ENCODE measurements at places on chromosomes 2 and 18.

GRCh38 chr2:142188562-142188961, 57.7 kb upstream of the LRP1B start:
- DNase-seq, result no peak

DNA sequence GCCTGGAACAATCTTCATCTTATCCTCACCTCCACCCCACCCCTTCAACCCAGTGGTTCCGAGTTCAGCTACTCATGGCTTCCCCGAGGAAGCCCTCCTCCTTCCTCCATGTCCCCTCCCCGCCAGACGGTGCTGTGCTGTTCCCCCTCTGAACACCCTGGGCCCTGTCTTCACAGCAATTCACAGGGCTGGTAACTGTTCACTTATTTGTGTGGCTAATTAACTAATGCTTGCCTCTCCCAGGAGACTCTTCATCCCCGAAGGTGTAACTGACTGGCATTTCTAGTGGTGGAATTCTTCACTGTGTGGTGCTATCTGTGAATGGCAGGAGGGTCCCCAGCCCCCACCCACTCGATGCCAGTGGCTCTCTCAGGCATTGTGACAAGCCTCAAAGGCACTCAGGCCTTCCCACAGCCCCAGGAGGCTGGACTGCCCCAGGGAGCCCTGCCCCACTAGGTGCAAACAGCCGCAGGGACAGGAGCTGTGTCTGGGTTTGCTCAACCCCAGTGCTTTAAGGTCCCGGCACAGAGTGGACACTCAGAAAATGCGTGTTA, 133.7 kb upstream of the ID2 start:
- DNase-seq, result no peak

- DNase-seq, result no peak
These were observed 65.7 kb upstream of the RTN4 start for GRCh38 chr2:55115761-55116597.

- DNase-seq, result no peak
These were observed 251.7 kb upstream of the ST6GAL2 start for GRCh38 chr2:107137706-107138105.

DNA sequence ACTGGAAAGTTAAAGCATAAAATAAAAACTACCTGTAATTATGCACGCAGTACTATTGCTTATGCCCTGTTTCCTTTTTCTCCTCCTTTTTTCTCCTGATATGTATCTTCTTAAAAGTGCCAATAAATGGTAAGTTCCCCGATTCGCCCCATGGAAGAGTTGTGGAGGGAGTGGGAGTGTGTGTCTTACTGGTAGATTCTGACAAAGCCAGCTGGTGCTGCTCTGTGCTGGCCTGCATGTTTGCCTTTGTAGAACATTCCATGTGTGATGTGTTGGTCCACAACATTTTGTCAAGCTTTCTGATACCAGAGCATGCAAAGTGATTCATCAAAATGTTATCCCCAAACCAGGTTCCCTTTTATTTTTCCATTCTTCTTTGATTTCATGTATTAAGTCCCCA, 356.9 kb upstream of the RAB12 start:
- DNase-seq, result no peak

- no peak for DNase-seq
These were observed 1.6 kb upstream of the GPR45 start for GRCh38 chr2:105239924-105240323.

GRCh38 chr18:21599585-21600525, 649 bp downstream of the ESCO1 start:
- no peak for DNase-seq

DNA sequence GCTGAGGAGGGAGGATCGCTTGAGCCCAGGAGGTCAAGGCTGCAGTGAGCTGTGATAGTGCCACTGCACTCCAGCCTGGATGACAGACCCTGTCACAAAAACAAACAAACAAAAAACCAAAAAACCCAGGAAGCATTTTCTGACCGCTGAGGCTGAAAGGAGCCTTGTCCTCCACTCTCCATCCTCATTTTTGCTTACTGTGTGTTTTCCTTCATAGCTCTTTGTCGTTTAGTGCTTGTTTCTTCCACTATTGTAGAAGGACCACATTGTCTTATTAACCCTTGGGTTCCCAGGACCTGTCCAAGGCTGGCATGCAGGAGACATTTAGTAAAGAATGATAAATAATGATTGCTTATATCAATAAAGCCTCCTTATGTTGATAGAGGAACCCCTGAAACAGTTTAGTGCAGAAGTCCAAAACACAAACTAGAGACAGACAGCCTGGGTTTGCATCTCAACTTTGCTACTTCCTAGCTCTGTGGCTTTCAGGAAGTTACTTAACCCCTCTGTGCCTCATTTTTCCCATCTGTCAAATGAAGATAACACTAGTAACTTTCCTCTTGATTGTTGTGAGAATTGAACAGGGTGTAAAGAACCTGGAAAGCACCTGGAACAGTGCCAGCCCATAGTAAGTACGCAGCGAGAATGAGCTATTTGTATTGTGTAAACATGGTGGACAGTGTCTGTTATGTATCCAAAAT, 126.0 kb downstream of the LPIN1 start:
- no peak for DNase-seq

DNA sequence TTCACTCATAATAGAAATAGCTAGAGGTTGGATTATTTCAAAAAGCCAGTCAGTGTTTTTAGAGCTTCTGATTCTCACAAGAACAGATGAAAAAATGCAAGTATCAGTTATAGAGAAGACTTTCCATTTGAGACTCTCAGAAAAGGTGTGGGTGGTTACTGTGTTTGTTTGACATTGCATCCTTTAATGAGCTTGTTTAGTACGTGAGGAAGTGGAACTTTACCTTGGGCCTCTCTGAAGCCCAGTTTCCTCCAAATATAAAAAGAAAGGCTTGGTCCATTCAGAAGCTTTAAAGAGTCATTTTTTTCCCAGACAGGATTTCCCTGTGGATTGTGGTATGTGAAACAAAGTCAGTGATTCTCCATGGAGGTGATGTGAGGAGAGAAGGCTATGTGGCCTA, 89.9 kb upstream of the RANBP2 start:
- no peak for DNase-seq

GRCh38 chr2:204750389-204750788, 205.1 kb downstream of the PARD3B start:
- no peak for DNase-seq

DNA sequence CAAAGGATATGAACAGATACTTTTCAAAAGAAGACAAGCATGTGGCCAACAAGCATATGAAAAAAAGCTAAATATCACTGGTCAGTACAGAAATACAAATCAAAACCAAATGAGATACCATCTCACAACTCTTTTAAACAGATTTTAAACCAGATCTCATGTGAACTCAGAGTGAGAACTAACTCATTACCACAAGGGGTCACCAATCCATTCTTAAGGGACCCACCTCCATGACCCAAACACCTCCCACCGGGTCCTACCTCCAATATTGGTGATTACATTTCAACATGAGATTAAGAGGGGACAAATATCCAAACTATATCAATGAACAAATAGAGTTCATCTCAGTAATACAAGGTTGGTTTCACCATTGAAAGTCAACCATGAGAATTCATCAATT, 319.8 kb upstream of the GULP1 start:
- no peak for DNase-seq

GRCh38 chr2:164554487-164554886, 66.8 kb downstream of the GRB14 start:
- DNase-seq, result no peak

DNA sequence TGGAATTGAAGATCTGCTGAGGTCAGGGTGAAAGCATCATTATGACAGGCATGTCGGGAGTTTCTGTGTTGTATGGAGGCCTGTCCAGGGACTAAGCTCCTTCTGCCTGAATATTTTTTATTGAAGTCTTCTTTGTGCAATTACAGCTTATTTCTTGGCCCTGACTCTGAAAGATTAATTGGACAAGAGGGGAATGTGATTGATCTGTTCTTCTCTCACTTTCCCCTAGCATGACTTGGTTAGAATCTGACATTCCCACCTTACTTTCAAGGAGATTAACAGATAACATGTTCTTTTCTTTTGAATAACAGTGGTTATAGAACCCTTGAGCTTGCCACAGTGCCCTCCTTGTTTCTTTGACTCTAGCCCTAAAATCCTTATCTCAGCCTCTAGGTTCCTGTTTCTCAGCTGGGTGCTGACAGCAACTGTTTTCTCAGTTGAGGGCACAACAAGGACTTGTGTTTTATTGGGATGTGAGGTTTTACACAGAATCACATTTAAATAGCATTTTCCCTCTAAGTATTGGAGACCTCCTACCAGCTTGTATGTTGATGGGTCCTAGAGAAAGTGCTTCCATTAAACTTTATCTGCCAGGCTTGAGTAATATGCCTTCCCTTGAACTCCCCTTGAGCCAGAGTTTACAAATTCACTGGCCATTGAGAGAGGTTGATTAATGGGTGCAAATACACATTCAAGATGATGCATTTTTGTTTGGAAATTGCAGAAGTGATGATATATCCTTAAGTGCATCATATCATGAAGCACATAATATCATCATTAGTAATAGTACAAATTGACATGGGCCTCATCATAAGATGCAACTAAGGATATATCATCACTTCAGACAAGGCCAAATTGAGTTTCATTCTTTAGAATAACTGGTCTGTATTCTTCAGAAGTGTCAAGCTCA, 12.5 kb downstream of the TTLL4 start:
- no peak for DNase-seq

DNA sequence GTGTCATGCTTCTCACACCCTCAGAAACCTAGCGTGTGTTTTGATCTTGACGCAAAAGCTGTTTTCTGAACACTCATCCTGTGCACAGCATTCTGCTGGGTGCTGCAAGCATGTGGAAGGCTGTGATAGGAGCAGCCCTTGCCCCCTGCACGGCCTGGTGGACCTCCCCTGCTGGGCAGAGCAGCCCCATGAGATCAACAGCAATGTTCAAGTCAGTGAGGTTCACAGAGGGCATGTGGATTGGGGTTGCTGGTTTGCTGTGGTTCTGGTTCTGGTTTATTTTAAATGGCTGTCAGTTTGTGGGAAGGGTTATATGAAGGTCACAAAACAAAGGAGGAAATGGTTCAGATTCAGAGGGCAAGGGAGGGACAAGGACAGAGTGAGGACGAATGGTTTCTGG, 71.3 kb downstream of the SOWAHC start:
- DNase-seq, result no peak

- DNase-seq, result no peak
These were observed 53.4 kb upstream of the IL1RL1 start for GRCh38 chr2:102258025-102258385.

- DNase-seq, result no peak
These were observed 312.4 kb upstream of the FANCL start for GRCh38 chr2:58553522-58553921.

DNA sequence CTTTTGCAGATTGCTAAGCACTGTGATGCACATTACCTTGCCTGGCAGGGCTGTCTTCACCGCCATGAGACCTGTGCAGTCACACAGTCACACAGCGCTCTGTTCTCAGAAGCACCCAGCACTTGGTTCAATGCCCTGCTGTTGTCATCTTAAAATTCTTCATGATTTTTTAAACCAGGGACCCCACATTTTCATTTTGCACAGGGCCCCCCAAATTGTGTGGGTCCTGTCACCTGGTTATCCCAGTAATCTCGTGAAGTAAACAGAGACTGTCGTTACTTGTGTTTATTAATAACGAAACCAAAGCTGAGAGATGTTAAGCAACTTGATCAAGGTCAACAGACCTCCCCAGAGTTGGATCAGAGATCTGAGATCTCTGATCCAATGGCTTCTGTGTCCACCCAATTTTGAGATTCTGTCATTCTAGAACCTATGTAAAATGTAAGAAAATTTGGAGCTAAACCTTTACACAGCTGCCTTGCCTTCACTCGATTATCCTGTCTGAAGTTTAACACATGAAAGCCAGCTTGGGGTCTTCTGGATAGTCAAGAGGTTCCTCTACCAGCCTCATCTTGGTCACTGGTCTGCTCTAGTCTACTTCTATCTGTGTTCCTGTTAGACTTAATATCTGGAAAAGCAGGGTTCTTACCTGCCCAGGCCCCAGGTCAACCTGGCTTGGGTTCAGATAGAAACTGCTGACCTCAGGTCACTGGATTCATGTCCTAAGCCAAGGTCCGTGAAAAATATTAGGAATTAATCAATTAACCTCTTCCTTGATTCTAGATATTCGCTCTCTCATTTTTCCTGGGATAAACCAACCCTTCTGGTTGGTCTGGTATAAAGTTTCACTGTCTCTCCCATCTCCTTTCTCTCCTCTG, 13.7 kb upstream of the TTC39C start:
- DNase-seq, result no peak

GRCh38 chr2:149488706-149489440, 98.7 kb downstream of the MMADHC start:
- DNase-seq, result no peak

DNA sequence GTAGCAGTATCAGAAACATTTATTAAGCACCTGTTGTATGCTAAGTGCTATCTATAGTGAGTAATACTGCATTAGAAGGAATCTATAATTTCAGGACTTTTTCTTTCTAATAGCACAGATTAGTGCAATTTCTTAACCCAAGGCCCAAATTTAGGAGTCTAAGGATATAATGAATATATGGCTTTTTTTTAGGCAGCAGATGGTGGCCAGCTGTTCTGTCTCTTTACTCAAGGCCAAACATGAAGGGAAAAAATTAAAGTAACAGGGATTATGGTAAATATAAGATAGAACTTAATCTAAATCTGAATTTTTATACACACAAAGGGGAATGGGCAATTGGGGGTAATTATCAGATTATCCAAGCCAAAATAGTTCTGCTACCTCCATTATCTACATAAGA, 230.6 kb upstream of the SP5 start:
- DNase-seq, result no peak

- no peak for DNase-seq
These were observed 13.0 kb downstream of the RRM2 start for GRCh38 chr2:10135296-10136089.

- DNase-seq, result no peak
These were observed 56.9 kb upstream of the TMEM178A start for GRCh38 chr2:39608686-39609441.

GRCh38 chr2:86258106-86258505, 58.8 kb downstream of the MRPL35 start:
- no peak for DNase-seq

DNA sequence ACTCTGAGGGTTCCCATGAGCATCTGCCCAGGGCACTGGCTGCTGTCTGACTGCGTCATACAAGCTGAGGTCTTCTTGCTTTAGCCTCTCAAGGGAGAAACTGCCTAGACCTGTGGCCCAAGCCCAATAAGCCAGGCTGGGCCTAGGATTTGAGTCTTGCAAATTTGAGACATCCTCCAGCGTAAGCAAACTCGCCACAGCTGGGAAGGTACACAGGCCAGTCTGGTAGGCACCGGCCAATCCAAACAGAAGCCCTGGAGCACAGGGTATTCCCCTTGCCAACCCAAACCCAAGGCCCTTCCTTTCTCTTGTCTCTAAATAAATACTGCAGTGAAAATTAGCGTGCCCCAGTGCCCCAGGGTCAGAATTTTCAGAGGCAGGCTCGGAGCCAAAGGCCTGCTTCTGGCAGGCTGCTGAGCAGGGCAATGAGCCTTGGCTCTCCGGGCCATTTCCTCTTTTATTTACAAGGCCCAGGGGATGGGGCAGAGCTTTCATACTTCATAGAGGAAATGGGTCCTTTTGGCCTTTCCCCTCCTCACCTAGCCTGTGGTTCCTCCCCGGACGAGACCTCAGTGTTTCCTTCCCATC, 33.3 kb downstream of the POLR1A start:
- no peak for DNase-seq

GRCh38 chr2:200365209-200365608, 58.7 kb downstream of the SPATS2L start:
- DNase-seq, result no peak
